OCI-M1 (cell line): ENCODE measurements at places on chromosomes 12 and 14.

- no peak for DNase-seq
Observed at GRCh38 chr12:40999210-40999609, 188.9 kb upstream of the PDZRN4 start.

GRCh38 chr14:100626614-100627013, 39.4 kb upstream of the BEGAIN start:
- DNase-seq: peak; percentile 66

- DNase-seq: no peak
Observed at GRCh38 chr14:50101417-50101816, 15.0 kb downstream of the VCPKMT start.

DNA sequence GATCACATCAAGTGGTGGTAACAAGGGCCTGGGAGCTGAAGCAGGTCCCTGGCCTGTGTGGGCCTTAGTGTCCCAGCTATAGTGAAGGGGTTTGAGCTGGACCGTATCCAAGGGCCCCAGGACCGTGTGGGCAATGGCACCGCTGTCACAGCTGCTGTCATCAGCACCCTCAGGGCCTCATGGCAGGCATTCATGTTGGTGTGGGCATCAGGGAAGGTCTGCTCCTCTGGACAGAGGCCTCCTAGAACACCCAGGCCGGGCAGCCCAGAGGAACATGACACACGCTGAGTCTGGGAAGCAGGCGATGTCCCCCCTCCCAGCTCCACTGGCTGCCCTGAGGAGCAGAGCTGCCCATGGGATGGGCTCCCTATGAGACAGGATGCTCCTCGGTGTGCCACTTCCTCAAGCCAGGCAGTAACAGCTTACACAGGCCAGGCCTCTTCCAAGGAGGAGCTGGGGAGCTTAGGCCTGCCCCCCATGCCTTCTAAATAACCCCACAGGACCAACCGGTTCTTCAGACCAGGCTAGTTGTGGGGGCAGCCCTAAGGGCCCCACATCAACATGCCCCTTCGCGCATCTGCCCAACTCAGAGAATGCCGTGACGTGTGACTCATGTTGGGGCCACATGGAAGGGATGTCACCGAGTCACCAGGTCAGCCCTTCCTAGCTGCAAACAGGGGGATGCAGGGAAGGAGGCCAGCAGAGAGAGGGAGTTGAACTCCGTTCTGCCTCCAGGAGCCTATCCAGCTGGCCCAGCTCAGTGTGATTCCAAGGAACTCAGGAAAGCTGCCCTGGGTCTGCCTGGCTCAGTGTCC, 80.4 kb downstream of the PITPNM2 start:
- no peak for DNase-seq

- DNase-seq: peak; percentile 34
Observed at GRCh38 chr12:54601841-54602240, 13.4 kb upstream of the PPP1R1A start.

- DNase-seq: no peak
Observed at GRCh38 chr14:100557658-100558057, 29.6 kb downstream of the BEGAIN start.

GRCh38 chr12:69534389-69534822, 50.9 kb upstream of the CCT2 start:
- DNase-seq: peak; percentile 71

DNA sequence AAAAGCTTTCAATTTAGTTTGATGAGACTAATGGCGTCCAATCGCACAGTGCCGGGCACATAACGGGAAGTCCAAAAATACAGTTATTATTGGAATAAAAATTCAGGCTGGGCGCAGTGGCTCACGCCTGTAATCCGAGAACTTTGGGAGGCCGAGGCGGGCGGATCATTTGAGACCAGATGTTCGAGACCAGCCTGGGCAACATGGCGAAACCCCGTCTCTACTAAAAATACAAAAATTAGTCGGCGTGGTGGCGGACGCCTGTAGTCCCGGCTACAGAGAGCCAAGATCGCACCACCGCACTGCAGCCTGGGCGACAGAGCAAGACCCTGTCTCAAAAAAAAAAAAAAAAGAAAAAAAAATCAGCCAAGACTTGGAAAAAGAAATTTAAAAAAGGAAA, 1.2 kb upstream of the FKBP4 start:
- no peak for DNase-seq

DNA sequence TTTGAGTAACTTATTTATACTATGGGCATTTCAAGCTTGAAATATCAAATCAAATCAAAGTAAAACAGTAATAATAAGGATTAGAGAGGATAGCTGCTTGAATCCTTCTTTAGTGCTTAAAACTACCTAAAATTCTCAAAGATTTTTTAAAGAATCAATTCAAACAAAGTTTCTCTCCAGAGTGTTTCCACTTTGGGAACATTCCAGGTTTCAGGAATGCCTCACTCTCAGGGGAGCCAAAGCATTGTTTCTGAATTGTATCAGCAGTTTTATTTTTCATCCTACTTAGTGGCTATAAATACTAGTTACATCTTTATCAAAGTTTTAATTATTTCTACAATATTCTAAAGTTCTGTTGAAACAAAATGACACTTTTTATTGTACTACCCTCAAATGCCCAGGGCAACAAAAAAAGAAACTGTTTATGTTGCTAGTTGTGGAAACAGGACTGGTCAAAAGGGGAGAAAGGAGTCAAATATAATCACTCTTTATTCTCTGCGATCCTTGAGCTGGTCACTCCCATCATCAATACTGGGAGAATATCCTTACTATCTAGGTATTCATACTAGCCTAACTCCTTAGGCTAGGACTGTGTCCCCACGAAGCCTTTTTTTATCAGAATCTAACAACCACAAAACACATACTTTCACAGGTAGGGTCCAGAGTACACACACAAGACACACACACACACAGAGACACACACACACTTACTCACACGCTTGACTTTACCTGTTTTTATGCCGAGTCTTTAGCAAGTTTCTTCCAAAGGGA, 598 bp downstream of the RASSF9 start:
- no peak for DNase-seq

- DNase-seq: no peak
Observed at GRCh38 chr14:100147181-100147631, 12.2 kb downstream of the DEGS2 start.

DNA sequence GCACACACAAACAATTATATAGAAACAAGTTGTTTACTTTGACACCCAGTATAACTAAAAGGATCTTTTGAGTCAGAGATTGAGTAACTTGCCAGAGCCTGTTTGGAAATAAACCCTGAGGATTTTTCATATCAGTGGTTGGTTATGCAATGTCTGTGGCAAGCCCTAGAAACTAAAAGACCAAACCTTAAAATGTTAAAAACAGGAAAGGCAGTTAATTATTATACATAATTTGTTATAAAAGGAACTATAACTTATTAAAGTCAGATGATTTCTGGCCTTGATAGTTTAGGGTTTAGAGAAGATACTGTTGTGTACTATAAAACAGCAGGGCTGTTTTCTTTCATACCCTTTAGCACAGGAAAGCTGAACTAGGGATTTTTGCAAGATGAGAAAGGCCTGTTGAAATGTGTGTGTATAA, 44.1 kb downstream of the PSEN1 start:
- peak; percentile 40 for DNase-seq

GRCh38 chr12:57859121-57859520, 12.6 kb upstream of the CTDSP2 start:
- no peak for DNase-seq

DNA sequence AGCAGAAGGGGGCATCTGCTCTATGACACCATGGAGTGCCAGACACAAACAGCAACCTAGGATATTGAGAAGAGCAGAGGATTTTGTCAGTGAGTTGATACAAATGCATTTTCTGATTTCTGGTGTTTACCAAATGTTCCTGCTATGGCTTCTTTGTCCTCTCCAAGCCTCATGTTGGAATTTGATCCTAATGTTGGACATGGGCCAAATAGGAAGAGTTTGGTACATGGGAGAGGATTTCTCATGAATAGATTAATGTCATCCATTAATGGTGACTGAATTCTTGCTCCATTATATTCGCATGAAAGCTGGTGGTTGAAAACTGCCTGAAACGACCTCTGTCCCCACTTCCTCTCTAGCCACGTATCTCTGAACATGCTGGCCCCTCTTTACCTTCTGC, 1002.2 kb upstream of the FLRT2 start:
- no peak for DNase-seq

GRCh38 chr14:91315844-91316267, 71.4 kb upstream of the GPR68 start:
- no peak for DNase-seq

DNA sequence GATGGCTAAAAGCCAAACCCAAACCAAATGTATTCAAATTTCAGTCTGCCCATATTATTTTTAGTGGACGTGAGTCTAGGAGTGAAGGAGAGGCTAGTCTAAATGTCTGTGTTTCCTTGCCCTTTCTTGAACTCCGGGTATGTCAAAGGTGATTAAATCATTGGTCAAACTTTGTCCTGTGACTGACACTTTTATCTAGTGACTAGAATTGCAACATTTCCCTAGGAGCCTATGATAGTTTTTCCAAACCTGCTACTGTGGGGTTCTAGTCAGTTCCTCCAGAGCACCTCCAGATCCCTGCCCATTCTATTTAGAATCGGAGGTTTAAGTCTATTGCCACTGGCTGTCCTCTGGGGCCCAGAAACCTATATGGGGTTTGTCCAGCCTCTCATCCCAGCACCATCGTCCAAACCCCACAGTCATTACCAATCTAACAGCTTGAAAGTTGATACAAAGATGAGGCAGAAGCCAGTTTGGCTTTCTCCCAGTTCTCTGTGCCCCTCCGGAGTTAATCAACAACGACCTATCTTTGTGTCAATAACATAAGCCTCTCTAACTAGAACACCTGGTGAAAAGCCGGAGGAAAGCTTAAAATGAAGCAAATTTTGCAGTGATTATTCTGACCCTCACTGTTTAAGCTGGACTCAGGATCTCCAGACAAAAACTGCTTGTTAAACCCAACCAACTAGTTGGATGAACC, 306.7 kb downstream of the ZFP36L1 start:
- DNase-seq: no peak

DNA sequence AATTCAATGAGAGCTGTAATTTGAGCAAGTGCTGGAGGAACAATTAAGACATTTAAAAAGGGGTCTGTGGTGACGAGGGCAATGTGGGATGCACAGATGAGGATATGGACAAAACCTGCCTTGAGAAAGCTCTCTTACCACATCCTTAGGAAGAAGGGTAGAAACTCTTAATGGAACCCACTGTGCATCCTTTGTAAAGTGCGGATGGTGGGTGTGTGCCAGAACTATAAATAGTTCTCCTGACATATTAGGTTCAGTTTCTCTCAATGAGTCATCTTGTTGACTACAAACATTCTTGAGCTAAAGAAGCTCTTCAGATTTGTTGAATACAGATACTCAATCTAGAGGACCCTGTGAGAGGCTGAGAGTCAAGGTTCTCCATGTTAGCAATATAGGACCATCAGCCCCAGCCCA, 106.1 kb upstream of the ANO4 start:
- no peak for DNase-seq

GRCh38 chr12:1890810-1891209, 27.6 kb downstream of the CACNA2D4 start:
- peak; percentile 17 for DNase-seq

GRCh38 chr12:131132118-131132892, 178.6 kb downstream of the ADGRD1 start:
- peak; percentile 49 for DNase-seq

DNA sequence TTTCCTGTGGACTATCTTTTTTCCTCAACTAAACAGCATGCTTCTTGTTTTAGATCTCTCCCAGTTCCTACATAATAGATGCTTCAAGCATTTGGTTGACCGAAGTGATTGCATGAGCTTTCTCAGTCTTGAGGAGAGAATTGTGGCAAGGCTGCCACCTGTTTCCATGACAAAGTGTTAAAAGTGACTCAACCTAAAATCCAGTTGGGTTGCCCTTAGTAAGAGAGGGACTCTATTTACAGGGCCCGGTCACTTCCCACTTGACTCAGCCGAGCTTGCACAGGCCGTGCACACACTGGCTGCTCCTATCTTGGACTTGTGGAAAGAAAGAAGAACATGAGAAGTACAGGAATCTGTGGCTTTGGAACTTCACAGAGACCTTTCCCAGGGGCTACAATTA, 2.1 kb upstream of the B4GALNT3 start:
- no peak for DNase-seq

DNA sequence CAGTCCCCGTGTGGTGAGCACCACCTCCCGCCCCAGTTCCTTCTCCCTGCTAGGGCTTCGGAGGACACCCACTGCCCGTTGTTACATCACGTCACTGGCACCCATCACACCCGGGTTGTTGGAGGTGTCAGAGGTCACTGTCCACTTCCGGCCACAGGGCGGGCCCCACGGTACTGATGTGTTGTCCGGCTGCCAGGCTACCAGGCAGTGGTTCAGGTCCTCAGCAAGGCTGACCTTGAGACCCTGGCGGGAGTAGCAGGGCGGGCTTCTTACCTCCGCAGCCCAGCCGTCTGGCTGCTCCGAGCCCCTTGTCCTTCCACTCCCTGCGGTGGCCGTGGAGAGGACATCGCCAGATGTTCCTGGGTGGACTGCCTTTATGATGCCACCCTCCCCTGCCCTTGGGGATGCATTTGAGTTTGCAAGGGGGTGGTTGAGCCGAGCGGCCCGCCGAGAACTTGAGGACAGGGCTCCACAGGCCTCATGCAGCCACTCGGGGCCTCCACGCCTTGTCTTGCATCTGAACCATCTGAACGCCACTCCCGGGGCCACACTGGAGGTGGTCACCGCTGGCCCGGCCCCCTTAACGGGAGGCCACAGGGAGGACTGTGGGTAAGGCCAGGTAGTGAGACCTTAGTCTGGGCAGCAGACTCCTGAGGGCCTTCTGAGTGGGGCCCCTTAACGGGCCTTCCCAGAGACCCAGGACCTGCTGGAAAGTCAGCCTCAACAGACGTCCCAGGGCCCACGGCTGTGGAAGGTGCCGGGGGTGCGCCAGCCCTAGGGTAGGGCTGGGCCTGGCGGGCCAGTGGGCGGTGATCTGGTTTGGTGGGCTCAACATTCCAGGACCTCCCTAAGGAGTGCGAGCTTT, 27.1 kb upstream of the PLD4 start:
- DNase-seq: no peak

- DNase-seq: peak; percentile 59
Observed at GRCh38 chr12:48788854-48789775, at the start of gene ADCY6. Gene ADCY6 (minus strand): TSS chr12:48789089. CDS start chr12:48783434, 5,655 bp downstream.

- no peak for DNase-seq
Observed at GRCh38 chr12:62254967-62255366, 5.2 kb upstream of the USP15 start.

- no peak for DNase-seq
Observed at GRCh38 chr12:100795174-100795799, 711 bp downstream of the ANO4 start.

GRCh38 chr14:50714450-50715073, 46.5 kb upstream of the SAV1 start:
- DNase-seq: peak; percentile 44

GRCh38 chr14:71905031-71905430, 27.2 kb upstream of the RGS6 start:
- DNase-seq: no peak
